GM23338 (cell line): ENCODE measurements at places on chromosomes 2 and 18. TPM values are rescaled to one million over a fixed set of nuclear protein-coding genes. Genes with fewer than 3 reads are reported as not detected.

ACTG2 gene
- polyA plus RNA-seq, result 6.3 and 8.0 TPM in 2 replicates

FSHR gene
- polyA plus RNA-seq, result not detected in 2 replicates

DSC3 gene
- 0.52 and 0.68 TPM in 2 replicates for polyA plus RNA-seq

SERPINB12 gene
- polyA plus RNA-seq, result not detected in 2 replicates

FAM228A gene
- polyA plus RNA-seq, result 0.11 and 0.49 TPM in 2 replicates

LIPG gene
- 3.3 and 4.9 TPM in 2 replicates for polyA plus RNA-seq

ACADL gene
- 0.37 and 0.68 TPM in 2 replicates for polyA plus RNA-seq

CD207 gene
- polyA plus RNA-seq, result not detected in 2 replicates

ACMSD gene
- polyA plus RNA-seq, result 0.11 and 0.24 TPM in 2 replicates
